ENCODE measurements at places on chromosomes 3 and 15.

DNA sequence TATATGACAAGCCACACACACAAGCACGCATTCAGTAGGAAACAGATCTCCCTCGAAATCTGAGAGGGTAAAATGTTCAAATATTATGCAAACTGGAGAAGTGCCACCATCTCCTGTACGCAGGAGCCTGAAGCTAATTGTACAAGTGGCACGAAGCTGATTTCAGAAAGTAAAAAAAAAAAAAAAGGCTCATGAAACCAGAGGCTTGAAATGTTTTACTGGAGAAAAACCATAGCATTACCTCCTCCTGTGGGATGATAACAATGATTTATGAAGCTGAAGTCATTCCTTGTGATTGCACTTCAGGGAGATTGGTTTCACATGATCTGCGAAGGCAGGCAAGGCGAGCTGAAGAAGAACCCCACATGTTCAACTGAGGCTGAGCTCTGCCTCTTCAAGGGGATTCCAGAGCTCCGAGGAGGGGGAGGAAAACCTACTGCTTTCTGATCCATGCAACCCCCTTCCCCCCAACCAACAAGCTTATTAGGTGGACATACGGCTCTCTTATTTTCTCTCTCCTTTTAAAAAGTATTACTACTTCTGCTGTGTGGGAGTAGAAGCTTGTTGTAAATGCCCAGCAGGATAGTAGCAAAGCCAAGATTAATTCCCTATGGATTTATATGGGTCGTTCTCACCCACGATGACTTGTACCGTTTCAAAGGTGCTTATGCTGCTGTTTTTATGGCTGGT is 101.1 kb downstream of the GREM1 start:
- no peak for DNase-seq

DNA sequence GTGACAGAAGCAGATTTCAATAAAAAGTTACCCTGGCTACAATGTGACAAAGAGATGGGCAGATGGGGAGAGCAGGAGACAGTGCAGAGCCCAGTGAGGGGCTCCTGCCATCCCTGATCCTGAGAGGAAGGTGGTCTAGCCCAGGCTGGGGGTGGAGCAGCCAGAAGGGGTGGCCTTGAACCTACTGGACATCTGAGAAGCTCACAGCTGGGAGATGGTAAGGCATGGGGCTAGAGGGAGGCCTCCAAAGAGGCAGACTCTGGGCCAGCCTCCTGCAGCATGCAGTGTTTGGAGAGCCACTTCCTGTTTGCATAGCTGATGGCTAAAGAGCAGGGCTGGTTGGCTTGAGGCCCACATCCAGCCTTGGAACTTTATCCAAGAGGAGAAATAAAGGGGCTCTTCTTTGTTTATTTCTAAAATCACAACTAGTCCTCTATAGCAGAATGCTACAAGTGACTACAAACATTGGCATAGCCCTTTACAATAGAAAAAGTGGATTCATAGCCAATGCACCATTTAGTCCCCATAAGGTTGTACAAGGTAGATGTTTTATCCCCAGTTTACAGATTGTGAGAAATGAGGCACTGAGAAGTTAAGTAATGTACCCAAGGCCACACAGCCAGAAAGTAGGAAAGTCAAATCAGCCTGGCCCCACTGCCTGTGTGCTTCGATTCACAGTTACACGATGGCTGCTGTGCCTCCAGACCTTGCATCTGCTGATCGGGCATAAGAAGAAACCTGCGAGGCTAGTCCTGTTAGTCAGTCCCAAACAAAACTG is 4.6 kb downstream of the EFCC1 start:
- DNase-seq, result no peak

DNA sequence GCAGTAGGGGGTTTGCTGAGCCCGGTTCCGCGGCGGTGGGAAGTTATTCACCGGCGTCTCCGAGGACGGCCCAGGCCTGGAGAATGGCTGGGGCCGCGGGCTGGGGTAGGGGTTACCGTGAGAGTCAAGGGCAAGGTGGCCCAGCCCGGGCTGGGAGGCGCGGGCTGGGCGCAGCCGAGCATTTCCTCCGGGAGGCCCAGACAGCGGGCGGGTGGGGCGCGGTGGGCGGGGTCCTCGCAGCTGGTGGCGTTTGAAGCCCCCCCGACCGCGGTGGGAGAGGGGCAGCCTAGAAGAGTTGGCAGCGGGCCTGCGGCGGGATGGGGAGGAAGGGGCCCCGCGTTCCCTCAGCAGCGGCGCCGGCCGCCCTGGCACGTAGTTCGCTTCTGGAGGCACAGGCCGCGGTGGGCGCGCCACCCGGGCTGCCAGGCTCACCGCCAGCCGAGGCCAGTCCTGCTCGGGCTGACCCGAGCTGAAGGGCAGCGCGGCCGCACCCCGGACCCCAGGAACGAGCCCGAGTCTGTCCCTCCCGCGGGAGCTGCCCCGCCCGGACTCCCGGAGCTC is 960 bp upstream of the KLF13 start:
- no peak for DNase-seq

GRCh38 chr3:154794391-154794790 is 285.7 kb upstream of the MME start:
- no peak for DNase-seq

All from stimulated activated CD4-positive, alpha-beta T cell treated with anti-CD3 and anti-CD28 coated beads, Interleukin-4, amount 100 ng/mL, for 48 hours (primary cell).